ENCODE measurements at places on chromosomes 1 and 21. TPM values are rescaled to one million over a fixed set of nuclear protein-coding genes. Genes with fewer than 3 reads are reported as not detected.

DNA sequence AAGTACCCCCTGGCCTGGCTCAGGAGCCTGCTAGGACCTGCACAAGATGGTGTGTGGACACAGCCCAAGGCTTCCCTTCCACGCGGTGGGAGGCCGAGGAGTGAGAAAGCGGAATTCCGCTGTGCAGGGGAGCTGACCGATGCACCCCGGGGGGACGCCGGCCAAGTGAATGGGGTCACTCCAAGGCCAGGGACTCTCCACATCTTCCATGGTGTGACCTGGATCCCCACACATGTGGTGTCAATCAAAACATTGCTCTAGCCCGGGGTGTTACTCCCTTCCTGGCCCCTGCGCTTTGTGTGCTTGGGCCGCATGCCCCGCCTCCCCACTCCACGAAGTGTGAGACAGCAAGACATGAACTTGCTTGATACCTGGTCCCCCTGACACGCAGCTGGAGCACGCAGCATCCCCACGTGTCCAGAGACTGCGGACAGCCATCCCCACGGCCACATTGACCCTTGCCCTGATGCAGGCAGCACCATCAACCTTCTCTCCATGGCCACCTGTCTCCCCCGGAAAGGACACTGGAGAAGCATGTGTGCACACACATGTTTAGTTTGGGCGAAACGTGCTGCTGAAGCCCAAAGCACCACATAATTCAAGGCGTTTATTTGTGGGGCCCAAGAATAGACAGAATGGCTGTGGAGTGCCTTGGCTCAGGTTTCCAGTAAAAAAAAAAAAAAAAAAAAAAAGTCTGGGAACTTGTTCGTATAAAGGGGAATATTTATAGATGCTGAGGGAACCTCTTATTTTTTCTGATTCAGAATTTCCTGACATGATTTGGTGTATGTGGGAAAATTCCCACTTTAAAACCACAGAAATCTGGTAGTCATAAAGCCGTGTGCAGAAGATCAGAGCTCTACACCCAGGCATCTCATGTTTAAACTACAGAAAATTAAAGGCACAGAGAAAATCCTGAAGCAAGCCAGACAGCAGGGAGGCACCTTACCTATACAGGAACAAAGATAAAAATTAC, 171.7 kb downstream of the HUNK start:
- no peak overlapping the region for H3K27ac ChIP-seq
- H3K27me3 ChIP-seq = no peaks in the 10 kb centered on the region
- no peak overlapping the region for H3K4me3 ChIP-seq
- H3K4me1 ChIP-seq = no peaks in the 10 kb centered on the region
- no peak for DNase-seq

DNA sequence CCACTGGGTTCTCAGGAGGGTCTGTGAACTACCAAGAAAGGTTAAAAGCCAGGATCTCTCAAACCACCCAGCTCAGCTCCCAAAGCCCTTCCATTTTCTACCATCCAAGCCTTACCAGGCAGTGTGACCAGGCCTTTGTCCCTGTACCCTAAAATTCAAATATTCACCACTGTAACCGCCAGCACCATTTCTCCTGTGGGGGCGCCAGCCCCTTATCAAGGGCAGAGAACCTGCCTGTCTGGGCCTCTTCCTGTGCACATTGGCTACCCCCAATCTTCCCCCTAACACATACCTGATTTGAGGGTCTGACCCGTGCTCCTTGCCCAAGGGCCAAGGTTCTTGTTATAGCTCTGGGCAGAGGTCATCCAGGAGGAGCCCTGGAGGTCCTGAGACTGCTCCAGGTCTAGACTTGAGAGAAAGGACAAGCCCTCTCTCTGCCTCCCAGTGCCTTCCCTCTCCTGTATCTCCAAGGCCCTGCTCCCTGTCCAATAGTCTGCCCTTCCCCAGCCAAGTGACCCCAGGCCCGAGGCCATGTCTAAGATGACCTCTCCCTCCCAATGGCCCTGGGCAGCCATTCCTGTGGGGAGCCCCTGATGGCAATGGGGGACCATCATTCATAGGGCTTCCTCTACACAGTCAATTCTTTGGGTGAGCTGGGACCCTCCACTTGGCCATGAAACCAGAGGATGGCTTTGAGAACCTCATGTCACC, 78.5 kb downstream of the FHAD1 start:
- H3K27ac ChIP-seq = no peak overlapping the region
- no peaks in the 10 kb centered on the region for H3K36me3 ChIP-seq
- 0 out of 2 replicates have a peak, but pooled peaks cover 4% of the 10 kb centered on the region for H3K4me1 ChIP-seq
- no peak for DNase-seq
- no peak overlapping the region for H3K4me3 ChIP-seq

- no peak for DNase-seq
- H3K27ac ChIP-seq = no peak overlapping the region
- H3K36me3 ChIP-seq = no peaks in the 10 kb centered on the region
- H3K27me3 ChIP-seq = no peaks in the 10 kb centered on the region
- no peaks in the 10 kb centered on the region for H3K4me1 ChIP-seq
Observed at GRCh38 chr21:35025206-35026152, 23.6 kb downstream of the RUNX1 start.

DNA sequence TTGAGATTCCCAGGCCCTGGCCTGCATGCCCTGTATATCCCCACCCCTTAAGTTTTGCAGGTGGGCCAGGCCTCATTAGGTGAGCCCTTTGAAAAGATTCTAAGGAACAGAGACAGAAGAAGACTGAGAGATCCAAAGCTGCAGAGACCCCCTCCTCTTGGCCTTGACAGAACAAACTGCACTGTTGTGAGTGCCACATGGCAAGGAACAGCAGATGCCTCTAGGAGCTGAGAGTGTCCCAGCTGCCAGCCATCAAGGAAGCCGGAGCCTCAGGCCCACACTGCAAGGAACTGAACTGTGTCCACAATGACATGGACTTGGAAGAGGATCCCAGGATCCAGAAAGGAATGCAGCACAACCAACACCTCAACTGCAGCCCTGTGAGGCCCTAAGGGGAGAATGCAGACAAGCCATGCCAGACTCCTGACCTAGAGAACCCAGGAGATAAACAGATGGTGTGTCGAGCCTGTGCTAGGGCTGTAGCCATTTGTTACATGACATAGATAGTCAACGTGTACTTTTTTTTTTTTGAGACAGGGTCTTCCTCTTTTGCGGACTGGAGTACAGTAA, 182.7 kb downstream of the AJAP1 start:
- H3K27me3 ChIP-seq = no peaks in the 10 kb centered on the region
- no peaks in the 10 kb centered on the region for H3K36me3 ChIP-seq
- no peak overlapping the region for H3K27ac ChIP-seq
- DNase-seq = no peak
- peaks cover 8% of the 10 kb centered on the region for H3K4me1 ChIP-seq

DNA sequence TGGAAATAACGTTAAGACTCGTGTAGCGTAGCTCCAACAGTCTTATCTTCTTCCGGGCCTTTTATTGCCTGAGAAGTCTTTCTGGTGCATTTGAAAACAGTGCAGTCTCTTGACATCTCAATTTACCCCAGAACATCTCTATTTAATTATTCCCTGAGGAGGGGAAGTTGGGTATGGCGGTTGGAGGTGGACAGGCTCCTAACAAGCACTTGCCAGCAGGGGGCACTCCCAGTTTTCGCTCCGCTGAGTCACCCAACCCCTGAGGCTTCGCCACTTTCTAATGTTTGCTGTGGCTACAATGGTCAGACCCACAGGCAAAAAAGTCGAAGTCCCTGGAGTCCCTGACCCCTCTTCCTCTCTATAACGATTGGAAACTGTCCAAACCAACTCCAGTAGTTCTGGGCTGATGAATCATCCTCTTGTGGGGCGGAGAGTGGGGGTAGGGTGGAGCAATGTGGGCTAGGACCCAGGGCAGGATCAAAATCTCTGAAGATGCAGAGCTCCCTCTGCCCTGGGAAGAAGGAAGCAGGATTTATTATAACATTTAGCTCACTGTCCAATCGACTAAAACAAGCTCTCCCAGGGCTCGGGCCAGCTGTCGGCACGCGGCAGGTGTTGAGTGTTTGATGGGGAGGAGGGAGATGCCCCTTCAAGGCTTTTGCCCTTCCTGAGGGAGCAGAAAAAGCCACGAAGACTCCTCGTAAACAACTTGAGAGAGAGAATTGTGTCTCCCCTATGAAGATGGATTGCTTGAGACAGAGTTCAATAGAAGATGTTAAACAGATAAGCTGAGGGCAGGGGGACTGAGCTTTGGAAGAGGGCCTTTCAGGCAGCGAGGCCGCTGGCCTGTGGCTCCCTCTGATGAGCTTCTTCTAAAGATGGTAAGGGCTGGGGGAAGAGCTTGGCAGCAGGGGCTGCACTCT, 85.7 kb downstream of the BRINP2 start:
- no peak overlapping the region for H3K27ac ChIP-seq
- H3K4me3 ChIP-seq = no peak overlapping the region
- H3K27me3 ChIP-seq = no peaks in the 10 kb centered on the region
- no peaks in the 10 kb centered on the region for H3K4me1 ChIP-seq
- H3K36me3 ChIP-seq = no peaks in the 10 kb centered on the region

- DNase-seq = no peak
- peaks cover 13% of the 10 kb centered on the region for H3K4me1 ChIP-seq
- no peak overlapping the region for H3K4me3 ChIP-seq
- no peaks in the 10 kb centered on the region for H3K36me3 ChIP-seq
- no peak overlapping the region for H3K27ac ChIP-seq
Observed at GRCh38 chr1:84635429-84635828, 54.8 kb downstream of the SSX2IP start.

GRCh38 chr1:107682467-107682866, 282.5 kb downstream of the VAV3 start:
- H3K4me3 ChIP-seq = no peak overlapping the region
- no peaks in the 10 kb centered on the region for H3K4me1 ChIP-seq
- H3K27ac ChIP-seq = no peak overlapping the region
- no peaks in the 10 kb centered on the region for H3K36me3 ChIP-seq
- DNase-seq = no peak
- no peaks in the 10 kb centered on the region for H3K27me3 ChIP-seq

DNA sequence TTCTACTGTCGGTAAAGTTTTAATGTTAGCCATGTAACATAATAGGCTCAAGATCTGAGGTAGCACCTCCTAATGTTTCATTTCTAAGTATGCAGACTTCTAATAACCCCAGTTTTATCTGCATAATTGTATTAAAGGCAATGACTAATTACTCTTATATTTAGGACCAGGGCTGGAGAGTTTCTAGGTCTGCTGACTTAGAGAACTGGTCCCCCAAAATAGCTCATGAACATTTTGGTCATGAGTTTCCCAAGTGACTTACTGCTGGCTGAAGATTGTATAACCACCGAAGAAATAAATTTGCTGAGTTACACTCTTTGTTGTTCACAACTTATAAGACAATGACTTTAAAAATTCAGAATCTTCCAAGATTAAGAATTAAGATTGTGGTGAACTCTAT, 197.8 kb upstream of the TNR start:
- H3K27me3 ChIP-seq = no peaks in the 10 kb centered on the region
- DNase-seq = no peak
- H3K27ac ChIP-seq = no peak overlapping the region
- no peaks in the 10 kb centered on the region for H3K4me1 ChIP-seq

GRCh38 chr1:153642161-153642560, 8.3 kb downstream of the CHTOP start:
- H3K27me3 ChIP-seq = no peaks in the 10 kb centered on the region
- no peak overlapping the region for H3K27ac ChIP-seq
- DNase-seq = no peak
- H3K4me3 ChIP-seq = no peak overlapping the region
- H3K36me3 ChIP-seq = peaks cover 82% of the 10 kb centered on the region

DNA sequence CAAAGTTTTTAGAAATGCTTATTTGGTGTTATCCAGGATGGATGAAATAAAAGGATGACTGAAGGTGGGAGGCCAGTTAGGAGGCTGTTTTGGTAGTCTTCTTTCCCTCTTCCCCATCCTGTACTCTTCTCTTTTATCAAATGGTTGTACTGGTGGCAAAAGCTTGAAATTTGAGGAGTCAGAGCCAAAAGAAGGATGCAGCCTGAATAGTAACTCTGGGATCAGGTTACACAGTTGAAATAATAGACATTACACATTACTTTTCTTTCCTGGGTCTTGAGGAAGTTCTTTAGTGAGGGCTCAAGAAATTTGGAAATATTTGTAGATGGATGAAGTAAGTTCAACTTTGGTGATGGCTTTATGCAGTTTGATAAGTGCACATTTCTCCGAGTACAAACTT, 108.6 kb downstream of the GPR52 start:
- H3K27ac ChIP-seq = no peak overlapping the region
- H3K36me3 ChIP-seq = no peaks in the 10 kb centered on the region
- no peak for DNase-seq
- no peaks in the 10 kb centered on the region for H3K4me1 ChIP-seq
- no peak overlapping the region for H3K4me3 ChIP-seq

GRCh38 chr1:91710261-91710660, 175.7 kb downstream of the TGFBR3 start:
- H3K4me3 ChIP-seq = no peak overlapping the region
- H3K36me3 ChIP-seq = no peaks in the 10 kb centered on the region
- no peak overlapping the region for H3K27ac ChIP-seq
- no peaks in the 10 kb centered on the region for H3K4me1 ChIP-seq

DNA sequence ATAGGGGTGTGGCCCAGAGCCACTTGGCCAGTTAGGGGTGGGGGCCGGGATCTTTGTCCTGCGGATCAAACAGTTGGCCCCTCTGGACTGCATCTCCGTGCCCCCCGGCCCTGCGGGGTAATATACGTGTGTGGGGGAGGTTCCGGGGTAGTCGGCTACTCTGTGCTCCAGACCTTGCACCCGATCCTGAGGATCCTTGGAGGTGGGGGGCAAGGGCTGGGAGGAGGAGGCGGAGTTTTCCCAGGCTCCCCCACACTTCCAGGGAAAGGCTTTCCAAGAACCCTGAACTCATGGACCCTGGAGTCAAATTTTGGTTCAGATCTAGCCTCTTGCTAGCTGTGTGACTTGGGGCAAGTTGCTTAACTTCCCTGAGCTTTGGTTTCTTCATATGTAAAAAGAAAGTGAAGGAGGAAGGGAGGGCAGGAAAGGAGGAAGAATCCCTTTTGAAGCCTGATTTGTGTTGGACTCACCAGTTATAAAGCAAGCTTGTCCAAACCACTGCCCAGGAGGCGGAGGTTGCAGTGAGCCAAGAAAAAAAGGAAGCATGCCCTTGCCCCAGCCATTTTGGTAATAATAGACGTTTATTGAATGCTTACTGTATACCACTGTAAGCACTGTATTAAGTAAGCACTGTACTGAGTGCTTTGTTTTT, 686 bp downstream of the MIIP start:
- H3K4me3 ChIP-seq = peak overlapping the region; percentile 70
- peak overlapping the region; percentile 62 for H3K27ac ChIP-seq
- peaks cover 10% of the 10 kb centered on the region for H3K36me3 ChIP-seq
- DNase-seq = no peak
- H3K4me1 ChIP-seq = no peaks in the 10 kb centered on the region

- no peak overlapping the region for H3K27ac ChIP-seq
- DNase-seq = peak; percentile 80
- no peaks in the 10 kb centered on the region for H3K27me3 ChIP-seq
- H3K4me1 ChIP-seq = peaks cover 2% of the 10 kb centered on the region
- no peaks in the 10 kb centered on the region for H3K36me3 ChIP-seq
Observed at GRCh38 chr1:65310078-65310587, 790 bp downstream of the DNAJC6 start.

- peaks cover 34% of the 10 kb centered on the region for H3K36me3 ChIP-seq
- no peaks in the 10 kb centered on the region for H3K27me3 ChIP-seq
- DNase-seq = no peak
- peaks cover 20% of the 10 kb centered on the region for H3K4me1 ChIP-seq
- H3K27ac ChIP-seq = peak overlapping the region; percentile 91
Observed at GRCh38 chr1:151681923-151682322, 34.7 kb downstream of the CELF3 start.

The FCAMR gene
- polyA plus RNA-seq = not detected

The DAB1 gene
- polyA plus RNA-seq = 2.9 TPM

The ZNF697 gene
- 3.4 TPM for polyA plus RNA-seq

The ARID1A gene
- polyA plus RNA-seq = 14.2 TPM

The ALPL gene
- polyA plus RNA-seq = 1.3 TPM

The RNU1-3 gene
- polyA plus RNA-seq = not detected

The TCHHL1 gene
- polyA plus RNA-seq = not detected

The OR2L5 gene
- not detected for polyA plus RNA-seq

The CA6 gene
- polyA plus RNA-seq = not detected

The CASQ1 gene
- 0.18 TPM for polyA plus RNA-seq

The ACOT11 gene
- 7.2 TPM for polyA plus RNA-seq

The SELL gene
- polyA plus RNA-seq = 0.58 TPM
